ENCODE measurements at places on chromosomes 4 and X.

DNA sequence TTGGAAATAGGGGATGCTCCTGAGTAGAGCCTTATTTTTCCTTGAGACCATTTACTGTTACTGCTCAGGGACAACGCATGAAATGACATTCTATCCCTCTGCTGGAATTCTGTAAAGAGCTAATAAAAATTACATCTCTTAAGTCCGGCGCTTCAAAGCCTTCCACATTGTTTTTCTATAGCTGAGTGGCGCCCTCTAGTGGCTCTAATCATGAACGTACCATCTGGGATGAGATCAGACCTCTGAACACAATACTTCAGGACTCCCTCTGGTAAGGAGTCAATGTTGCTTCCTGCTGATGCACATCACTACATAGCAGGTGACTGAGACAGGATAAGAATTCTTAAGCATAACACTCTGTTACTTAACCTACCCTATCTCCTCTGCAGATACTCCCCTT is 6.0 kb downstream of the HMGN5 start:
- peak; percentile 73 for DNase-seq

DNA sequence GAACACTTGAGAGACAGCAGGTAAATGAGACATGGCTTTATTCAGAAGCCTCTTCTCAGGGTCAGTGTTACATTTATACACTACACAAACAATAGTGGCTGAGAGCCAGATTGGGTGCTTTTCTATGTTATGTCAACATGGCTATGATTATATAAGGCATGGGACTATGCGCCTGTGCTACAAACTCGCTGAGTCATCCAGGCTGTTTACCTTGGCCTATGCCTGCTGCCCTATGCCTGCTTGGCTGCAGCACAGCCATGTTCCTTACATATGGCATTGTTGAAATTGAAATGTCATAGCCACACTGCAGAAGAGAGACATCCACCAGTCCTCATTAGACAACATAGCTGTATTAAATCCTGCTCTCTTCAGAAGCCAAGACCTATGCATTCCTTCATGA is 236.3 kb upstream of the NWD2 start:
- peak; percentile 17 for DNase-seq

GRCh38 chr4:8112672-8113071 is 45.9 kb downstream of the ABLIM2 start:
- no peak for DNase-seq

GRCh38 chr4:30727409-30727808 is 7.2 kb downstream of the PCDH7 start:
- DNase-seq = no peak

DNA sequence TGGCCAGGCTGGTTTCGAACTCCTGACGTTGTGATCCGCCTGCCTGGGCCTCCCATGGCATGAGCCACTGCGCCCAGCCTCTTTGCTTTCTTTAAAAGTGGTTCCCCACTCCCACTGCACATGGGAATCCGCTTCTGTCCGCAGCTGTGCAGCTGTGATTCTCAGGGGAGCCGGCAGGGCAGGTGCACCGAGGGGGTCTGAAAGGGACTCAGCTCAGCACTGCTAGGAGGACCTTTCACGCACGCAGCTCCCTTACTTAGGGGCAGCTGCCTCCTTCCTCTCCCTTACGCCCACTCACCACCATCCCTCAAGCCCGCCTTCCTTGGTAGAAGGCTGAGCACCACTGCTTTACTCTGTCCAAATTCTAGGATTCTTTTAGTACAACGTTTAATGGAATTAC is 40.4 kb upstream of the CYP4V2 start:
- no peak for DNase-seq

DNA sequence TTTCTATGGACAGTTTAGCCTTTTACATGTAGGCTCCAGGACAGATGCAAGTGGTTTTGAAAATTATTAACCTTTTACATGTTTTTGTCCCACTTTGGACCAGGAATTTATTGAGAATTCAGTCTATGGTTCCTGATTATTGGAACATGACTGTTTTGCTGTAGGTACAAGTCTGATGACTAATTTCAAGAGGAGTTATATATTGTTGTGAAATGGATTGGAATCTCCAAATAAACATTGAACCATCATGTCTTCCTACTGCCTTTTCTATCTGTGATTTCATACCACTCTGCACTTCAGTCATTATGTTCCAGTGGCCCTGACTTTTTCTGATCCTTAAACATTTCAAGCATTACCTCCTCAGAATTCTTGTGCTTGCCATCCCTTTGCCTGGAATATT is 35.9 kb downstream of the TBC1D19 start:
- no peak for DNase-seq

- DNase-seq = no peak
Observed at GRCh38 chrX:118694638-118695037, 32.8 kb upstream of the IL13RA1 start.

- no peak for DNase-seq
Observed at GRCh38 chr4:149993030-149993429, 85.2 kb upstream of the DCLK2 start.

- peak; percentile 55 for DNase-seq
Observed at GRCh38 chr4:163217505-163217904, 50.8 kb upstream of the NAF1 start.

GRCh38 chrX:93422693-93423092 is 250.7 kb downstream of the NAP1L3 start:
- peak; percentile 58 for DNase-seq

- DNase-seq = peak; percentile 96
Observed at GRCh38 chr4:40515398-40516293, 114.0 kb downstream of the RBM47 start.

DNA sequence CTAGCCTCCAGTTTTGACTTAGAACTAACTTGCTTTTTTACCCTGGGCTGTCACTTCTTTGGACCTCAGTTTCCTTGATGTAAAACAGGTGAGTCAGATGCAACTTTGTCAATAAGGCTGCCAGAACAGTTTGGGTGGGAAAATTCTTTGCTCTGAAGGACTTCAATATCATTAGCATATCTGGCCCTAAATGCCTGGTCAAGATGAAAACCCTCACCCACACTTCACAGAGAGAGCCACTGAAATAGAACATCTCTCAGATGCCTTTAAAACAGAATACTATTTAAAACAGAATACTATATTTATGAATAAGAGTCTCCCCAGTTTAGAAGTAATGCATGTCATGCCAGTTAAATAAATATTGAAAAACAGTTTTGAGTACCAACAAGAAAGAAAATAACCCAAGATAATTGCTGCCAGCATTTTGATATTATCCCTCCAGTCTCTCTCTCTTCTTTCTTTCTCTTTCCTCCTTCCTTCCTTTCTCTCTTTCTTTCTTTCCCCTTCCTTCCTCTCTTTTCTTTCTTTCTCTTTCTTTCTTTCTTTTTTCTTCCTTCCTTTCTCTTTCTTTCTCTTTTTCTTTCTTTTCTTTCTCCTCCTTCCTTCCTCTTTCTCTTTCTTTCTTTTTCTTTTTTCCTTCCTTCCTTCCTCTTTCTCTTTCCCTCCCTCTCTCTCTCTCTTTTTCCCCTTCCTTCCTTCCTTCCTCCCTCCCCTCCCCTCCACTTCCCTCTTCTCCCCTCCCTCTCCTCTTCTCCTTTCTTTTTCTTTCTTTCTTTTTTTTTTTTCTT is 32.8 kb upstream of the SHISA3 start:
- DNase-seq = no peak

GRCh38 chrX:153825042-153825441 is 5.3 kb downstream of the PDZD4 start:
- DNase-seq = no peak

- DNase-seq = peak; percentile 57
Observed at GRCh38 chr4:82851885-82852750, 38.8 kb downstream of the SEC31A start.

GRCh38 chr4:111045992-111046391 is 423.1 kb upstream of the PITX2 start:
- DNase-seq = peak; percentile 22

DNA sequence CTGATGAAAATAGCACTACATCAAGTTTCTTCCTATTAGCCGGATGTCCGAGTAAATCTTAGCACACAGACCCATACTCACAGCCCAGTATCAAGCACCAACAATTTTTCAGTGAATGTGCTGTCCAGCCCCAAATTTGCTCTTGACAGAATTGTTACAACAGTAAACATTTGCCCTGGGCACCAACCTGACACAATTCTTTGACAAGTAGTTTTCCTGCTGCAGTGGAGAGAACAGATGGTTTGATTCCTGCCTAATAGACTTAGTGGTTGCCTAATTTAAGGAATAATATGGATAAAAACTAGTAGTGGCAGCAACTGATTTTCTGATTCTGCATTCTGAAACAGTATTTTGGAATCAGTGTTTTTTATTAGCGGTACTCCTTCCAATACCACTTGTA is 253.6 kb downstream of the SLC39A8 start:
- DNase-seq = no peak

- DNase-seq = peak; percentile 56
Observed at GRCh38 chrX:68822641-68823410, 6.0 kb upstream of the EFNB1 start.

GRCh38 chrX:39705290-39705689 is 392.5 kb downstream of the BCOR start:
- peak; percentile 31 for DNase-seq

GRCh38 chr4:39227906-39228305 is 45.6 kb downstream of the WDR19 start:
- no peak for DNase-seq

DNA sequence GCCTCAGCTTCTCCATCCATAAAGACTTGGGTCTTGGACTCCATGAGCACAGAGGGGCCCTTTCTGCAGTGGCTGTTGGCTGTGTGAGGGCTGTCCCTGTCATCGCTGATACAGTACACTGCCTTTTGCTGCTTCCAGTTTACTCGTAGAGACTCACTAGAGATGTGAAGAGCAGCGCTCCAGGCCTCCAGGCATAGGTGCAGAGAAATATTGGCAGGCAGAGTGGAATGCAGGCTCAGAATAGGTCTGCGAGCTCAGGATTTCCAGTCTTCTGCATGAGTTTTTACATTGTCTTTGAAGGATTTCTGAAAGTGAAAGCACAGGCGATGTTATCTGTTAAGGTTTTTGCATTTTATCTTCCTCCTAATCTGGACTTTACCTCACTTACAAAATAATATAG is 97.4 kb downstream of the AASDH start:
- DNase-seq = peak; percentile 3

DNA sequence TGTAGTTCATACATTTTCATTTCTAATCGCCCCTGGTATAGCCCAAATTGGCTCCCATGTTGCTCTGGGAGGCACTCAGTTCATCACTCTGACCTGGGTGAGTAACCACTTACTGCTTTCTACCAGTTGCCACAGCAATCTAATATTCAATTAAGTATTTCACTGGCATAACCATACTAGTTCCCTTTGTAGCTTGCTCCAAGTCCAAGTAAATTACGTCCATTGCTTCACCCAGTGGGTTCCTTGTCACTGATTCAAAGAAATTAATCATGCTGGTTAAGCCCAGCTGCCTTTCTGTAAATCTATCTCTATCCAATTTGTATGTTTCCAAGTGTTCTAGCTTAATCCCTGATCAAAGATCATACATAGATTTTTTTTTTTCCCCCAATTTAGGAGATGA is 92.0 kb upstream of the CBR4 start:
- DNase-seq = no peak

DNA sequence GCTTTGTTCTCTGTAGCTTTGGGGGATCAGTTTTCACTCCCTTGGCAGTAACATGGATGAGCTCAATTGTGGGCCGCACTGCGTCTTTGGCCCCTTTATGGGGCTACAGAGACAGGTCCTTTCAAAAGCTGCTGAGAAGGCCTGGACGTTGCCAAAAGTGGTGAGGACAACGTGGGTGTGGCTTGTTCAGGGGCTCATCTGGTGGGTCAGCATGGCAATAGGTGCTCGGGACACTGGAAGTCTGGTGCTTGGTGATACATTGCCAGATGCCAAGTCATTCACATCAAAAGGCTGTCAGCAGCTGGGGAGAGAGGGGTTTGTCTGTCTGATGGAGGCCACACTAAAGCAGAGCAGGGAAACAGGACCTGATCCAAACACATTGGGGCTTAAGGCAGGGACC is 149.8 kb upstream of the EOLA2 start:
- no peak for DNase-seq

- DNase-seq = peak; percentile 85
Observed at GRCh38 chr4:67746797-67747495, 7.2 kb downstream of the GNRHR start.

DNA sequence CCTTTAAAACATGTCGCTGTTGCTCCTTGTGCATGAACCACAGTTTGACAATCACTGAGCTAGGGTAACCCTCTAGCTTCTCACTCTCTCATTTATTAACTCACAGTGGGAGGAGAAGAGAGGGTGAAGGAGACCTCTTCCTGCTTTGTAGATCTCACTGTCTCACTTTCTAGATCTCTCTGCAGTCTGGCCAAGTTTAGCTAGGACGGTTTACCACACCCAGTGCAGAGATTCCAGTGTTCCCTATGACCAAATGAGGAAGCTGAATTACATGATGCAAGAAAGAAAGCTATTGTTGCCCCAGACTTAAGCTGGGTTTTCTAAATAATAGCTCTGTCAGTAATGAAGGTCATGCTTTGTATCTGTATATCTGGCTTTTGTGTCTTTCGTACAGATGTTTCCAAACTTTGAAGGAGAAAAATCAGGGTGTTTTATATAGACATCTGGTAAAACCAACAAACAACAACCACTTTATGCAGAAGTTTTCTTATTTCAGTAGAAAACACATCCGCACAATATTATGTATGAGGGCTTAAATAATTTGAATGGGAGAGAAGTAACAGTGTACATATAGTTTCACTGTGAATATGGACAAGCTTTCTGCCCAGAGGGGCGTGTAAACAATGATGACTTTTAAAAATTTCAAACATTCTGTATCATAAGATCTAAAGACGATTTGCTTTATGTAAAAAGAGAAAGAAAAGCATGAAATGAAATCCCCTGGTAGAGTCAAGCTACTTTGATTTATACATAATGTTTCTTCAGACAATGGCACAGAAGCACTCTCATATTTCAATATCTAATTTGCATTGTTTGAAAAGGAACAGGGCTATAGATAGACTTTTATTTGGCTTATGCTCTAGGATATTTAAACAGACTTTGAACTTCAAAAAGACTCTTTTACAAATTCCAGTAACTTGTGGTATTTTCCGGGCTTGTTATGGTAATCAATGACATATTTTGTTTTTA is 582.3 kb downstream of the FSTL5 start:
- DNase-seq = peak; percentile 91

- DNase-seq = no peak
Observed at GRCh38 chr4:110059556-110060191, 138.7 kb downstream of the ELOVL6 start.
